CD4-positive, alpha-beta memory T cell (primary cell): ENCODE measurements at places on chromosomes 7 and 10.

- no peak for DNase-seq
These were observed 74.8 kb downstream of the ADARB2 start for GRCh38 chr10:1662438-1663025.

DNA sequence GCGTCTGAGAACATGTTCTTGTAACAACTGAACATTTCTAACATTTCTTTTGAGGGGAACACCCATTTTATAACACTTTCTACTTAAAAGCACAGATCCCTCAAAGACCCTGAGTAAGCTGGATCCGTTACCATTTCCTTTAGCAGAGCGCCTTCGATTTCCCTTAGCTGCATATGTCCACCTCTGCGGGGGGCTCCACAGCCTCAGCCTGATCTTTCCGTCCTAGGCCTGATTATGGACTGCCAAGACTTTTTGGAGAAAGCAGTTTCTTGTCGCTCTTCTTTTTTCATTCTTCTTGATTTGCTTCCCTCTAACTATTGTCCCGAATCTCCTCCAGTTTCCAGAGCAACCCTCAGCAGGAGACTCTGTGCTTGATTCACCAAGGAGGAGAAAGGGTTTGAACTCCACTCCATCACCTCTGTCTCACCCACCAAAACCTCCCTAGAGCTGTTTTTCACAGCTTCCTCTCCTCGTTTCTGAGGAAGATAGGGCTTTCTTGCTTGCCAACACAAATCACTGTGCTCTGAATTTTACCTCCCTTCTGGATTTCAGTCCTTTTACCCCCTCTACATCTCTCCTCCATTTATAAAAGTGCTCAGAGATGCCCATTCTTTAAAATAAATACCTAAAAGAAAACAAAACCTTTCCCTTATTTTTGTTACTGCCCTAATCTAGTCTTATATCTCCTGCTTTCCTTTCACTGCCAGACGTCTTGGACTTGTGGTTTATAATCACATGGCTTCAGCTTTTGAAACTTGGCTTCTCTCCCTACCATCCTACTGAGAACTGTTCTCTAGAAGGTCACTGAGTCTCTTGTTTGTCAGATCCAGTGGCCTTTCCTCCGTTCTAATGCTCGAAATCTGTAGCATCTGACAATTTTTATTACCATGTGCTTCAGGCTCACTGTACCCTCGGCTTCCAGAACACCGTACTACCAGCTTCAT, 30.5 kb upstream of the ZRANB1 start:
- DNase-seq: no peak

- DNase-seq: no peak
These were observed 230.5 kb downstream of the ARHGAP21 start for GRCh38 chr10:24493165-24493564.

GRCh38 chr10:63720072-63720537, 198.9 kb downstream of the REEP3 start:
- DNase-seq: peak; percentile 69

GRCh38 chr10:72639441-72639873, 13.6 kb upstream of the MICU1 start:
- DNase-seq: no peak

DNA sequence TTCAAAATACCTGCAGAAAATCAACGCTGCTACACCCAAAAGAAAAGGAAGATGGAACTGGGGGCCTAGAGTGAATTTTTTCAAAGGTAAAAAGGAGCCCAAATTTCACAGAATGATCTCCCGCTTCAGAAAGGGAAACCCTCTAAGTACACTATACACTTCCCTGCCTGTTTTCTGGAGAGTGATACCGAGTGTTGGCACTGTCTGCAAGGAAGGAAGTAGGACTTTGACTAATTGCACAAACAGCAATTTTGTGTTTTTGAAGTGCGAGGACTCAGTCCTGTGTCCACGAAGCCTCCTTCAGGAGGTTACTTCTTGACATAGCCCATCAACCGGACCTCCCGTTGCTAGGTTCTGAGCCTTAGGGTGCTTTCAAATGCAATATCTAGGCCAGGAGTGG, 106.3 kb downstream of the KIAA1217 start:
- no peak for DNase-seq

DNA sequence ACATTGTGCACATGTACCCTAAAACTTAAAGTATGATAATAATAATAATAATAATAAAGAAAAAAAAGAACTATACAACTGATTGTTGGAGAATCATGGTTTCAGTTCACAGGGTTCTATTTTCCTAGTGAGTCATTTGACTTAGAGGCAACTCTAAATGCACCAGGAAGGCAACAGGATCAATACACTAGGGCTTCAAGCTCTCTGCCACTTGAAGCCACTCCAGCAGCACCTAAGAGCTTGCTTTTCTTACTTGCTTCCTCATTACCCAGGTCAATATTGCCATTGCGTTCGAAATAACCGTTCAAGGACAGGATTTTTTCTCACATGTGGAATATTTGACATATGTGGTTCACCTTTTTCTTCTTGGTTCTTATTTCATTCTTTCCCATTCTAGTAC, 189.7 kb downstream of the GRM3 start:
- no peak for DNase-seq

- no peak for DNase-seq
These were observed 233.2 kb downstream of the RPS24 start for GRCh38 chr10:78266741-78267469.

DNA sequence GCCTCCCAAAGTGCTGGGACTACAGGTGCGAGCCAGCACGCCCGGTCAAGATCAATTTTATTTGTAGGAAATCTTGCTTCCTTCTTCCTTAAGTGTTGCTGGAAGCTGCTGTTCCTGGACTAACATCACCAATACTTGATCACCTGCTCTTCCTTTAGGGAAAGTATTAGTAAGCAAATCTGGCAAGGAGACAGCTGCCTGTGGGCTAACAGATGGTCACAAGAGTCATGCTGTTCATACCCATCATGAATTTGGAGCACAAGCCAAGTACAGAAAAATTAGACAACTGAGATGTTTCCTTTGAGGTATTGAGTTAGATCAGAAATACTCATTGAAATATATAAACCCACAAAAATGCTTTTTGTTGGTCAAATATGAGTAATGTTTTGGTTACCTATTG, 27.9 kb downstream of the BAIAP2L1 start:
- no peak for DNase-seq

DNA sequence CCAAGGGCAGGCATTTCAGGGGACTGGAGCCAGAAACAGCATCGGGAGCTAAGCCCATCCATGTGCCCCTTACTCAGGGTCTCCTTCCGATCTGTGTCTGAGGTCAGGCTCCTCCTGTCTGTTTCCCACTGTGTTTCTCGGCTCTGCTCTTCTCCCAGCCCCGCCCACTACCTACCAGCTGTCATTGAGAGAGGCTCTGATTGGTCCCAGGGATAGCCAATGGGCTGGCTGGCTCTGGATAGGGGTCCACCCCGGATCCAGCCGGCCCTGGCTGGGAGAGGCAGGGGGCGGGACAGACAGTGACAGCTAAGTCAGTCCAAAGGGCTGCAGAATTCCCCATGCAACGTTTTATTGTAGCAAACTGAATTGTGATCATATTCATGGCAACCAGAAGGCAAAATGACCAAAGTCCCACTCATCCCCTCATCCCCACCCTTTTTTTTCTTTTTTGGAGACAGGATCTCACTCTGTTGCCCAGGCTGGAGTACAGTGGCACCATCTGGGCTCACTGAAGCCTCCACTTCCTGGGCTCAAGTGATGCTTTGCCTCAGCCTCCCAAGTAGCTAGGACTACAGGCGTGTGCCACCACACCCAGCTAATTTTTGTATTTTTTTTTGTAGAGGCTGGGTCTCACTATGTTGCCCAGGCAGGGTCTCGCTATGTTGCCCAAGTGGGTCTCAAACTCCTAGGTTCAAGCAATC, 76.3 kb downstream of the CLIP2 start:
- no peak for DNase-seq

- no peak for DNase-seq
These were observed 29.4 kb downstream of the CDK14 start for GRCh38 chr7:90625562-90625961.

DNA sequence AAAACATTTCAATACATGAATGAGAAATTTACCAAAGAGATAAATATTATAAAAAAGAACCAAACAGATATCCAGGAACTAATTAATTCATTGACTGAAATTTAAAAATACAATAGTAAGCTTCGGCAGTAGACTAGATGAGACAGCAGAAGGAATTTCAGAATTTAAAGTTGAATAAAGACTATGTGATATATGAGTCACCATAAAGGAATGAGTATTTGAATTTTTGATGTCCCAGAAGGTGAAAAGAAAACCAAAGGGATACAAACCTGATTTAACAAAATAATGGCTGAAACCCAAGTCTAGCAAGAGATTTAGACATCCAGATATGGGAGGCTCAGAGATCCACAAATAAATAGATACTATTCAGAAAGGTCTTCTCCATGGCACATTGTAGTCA, 623.9 kb upstream of the FOXK1 start:
- no peak for DNase-seq

DNA sequence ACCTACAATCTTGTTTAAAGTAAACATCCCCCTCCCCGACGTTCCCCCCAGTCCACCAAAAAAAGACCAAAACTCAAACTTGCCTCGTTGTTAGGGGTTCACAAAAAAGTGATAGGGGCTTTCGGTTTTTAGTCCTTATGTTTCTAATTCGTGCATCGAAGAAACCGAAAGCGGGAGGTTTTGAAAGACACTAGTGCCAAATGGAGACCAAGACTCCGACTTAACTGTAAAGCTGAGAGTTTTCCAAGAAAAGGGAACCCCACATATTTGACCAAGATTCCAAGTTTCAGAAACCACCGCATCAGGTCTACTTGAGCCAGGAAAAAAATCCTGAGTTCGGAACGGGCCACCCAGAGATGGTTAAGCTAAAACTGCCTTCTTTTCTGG, 534 bp downstream of the PSMA2 start:
- no peak for DNase-seq

- DNase-seq: no peak
These were observed 51.5 kb upstream of the ITGB1 start for GRCh38 chr10:33009244-33010131.

GRCh38 chr10:79928028-79928583, 20.8 kb downstream of the SFTPD start:
- DNase-seq: no peak

GRCh38 chr10:98610836-98611235, 164.1 kb upstream of the HPS1 start:
- DNase-seq: no peak

DNA sequence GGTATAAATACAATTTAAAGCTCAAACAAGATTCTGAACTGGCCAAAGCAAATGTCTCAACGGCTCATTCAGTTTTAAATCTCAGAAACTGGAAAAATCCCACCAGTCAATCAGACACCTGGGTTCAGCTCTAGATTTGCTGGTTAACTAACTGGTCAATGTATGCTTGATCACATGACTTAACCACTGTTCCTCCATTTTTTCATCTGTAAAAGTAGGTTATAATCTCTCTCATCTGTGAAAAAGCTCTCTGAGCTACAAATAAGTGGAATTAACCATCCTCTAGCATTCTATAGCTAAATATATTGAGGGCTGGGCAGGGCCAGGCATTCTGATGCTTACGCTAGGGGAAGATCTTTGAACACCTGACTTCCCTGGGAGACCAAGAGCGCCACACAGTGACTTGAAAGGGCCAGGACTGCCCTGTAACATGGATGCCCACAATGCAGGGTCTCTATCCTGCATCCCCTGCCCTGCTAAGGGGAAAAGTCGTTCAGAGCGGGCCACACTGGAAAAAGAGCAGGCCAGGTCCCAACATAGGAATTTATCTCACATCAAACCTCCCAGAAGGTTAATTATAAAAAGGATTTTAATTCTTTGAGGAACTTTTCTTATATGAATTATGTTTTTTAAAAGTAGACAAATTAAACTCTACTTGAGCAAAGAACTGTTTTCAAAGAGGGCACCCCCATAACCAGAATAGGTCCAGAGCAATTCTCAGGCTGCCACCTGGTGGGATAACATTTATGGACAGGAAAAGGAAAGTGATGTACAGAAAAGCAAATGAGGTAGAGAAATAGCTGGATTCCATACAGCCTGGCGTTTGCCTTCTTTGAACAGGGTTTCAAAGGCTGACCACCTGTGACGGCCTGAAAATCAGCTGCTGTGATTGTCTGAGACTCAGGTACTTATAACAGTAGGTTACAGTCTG, 1.8 kb downstream of the RP9 start:
- peak; percentile 39 for DNase-seq

DNA sequence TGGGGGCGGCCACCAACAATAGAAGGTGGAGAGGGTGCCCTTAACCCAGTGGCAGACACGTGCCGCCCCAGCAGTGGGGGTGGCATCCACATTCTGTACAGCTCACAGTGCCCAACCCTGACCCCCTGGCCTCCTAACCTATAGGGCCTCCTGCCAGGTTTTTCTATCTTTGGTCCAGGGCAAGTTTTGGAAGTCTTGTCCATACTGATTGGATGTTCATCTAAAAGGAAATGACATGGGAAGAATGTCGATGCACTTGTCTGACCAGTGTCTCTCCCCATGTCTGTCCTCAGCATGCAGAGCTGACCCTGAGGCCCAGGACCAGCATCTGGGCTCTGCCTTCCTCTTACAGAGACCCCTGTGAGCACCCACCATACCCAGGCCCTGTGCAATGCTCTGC, 32.3 kb upstream of the ANTXRL start:
- DNase-seq: no peak

DNA sequence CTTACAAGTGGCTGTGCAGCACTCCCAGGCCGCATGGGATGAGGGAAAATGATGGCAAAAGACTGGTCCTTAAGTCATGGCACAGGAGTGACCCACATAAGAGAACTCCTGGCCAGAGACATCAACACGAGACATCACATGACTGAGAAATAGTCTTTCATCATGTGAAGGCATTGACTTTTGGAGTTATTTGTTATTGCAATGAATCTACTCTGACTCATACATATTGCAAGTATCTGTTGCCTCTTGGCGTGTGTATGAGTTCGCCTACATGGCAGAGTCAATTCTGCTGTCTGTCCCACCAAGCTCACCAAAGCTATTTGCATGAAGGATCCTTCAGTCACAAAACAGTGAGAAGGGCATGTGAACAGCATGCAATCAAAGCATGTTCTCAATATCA, 59.7 kb upstream of the HABP2 start:
- no peak for DNase-seq

DNA sequence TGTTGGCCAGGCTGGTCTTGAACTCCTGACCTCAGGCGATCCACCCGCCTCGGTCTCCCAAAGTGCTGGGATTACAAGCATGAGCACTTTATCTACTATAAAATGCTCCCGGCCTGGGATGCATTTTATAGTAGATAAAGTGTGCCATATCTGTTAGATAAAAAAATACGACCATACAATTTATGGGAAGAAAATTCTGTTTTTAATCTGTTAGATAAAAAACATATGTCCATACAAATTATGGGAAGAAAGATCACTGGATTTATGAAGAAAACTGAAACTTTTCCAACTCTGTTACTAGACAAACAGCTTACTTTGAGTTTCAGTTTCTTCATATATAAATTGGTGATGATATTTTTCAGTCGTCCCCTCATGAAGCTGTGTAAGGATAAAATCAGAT, 4.5 kb downstream of the TSPAN13 start:
- DNase-seq: no peak

- no peak for DNase-seq
These were observed 77.9 kb downstream of the PARD3 start for GRCh38 chr10:34736976-34737771.
